NCI-H446 (cell line): ENCODE measurements at places on chromosomes 5 and 9.

DNA sequence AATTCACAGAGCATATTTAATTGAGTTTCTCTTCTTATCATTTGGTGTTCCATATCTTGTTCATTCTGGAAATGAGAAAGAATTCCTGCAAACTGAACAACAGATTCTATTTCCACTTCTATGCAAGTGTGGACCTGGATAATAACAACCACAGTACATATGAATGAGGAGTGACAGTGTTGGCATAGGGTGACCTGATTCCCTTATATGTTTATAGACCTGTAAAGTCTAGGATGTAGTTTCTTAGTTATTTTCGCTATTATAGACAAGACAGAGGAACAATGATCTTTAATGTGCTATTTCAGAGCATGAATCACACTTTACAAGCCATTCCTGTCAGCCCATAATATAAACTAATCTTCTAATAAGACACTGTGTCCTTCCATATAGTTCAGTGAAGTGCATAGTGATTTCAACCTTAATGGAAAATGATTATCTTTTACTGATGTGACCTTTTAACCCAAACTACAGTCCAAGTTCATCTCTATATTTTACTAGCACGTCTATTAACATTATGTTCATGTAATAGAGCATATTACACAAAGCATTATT, 88.2 kb upstream of the FAM174A start:
- DNase-seq: no peak

- DNase-seq: no peak
These were observed 490 bp downstream of the ICE1 start for GRCh38 chr5:5422819-5423515.

- DNase-seq: no peak
These were observed 129.7 kb downstream of the CDC42SE2 start for GRCh38 chr5:131393498-131393968.

DNA sequence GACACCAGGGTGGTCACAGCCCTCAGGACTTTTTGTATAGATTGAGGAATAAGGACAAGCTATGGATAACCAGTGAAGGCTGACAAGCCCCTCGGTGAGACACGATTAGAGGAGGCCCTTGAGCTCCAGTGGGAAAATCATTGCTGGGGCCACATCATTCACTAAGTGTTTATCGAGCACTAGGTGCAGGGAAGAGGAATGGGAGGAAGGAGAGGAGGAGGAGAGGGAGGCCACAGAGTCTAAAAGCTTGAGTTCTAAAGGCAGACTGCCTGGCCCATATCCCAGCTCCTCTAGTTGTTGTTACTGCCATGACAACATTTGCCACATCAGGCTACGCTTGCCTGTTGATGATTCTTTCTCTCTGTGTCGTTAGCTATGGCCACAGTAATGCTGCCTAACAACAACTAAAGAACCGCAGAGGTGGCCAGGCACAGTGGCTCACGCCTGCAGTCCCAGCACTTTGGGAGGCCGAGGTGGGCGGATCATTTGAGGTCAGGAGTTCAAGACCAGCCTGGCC, 37.6 kb downstream of the NKX2-5 start:
- DNase-seq: no peak

DNA sequence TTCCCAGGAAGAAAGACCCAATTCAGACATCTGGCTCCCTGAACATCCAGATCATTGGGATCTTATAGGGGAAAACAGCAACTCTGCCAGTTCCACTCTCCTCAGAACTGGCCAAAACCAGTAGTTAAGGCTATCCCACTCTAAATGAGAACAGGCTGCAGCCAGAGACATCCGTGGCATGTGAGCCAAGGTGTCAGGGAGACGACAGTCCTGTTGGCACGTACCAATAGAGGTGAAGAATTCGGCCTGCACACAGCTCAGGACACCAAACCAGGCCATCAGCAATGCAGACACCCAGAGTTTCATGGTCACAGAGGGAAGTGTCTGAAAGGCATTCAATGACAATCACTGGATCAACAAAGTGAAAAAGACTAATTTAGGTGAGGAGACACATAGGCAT, 9.3 kb downstream of the P4HA2 start:
- DNase-seq: no peak

- peak; percentile 14 for DNase-seq
These were observed 24.3 kb upstream of the PRRC1 start for GRCh38 chr5:127492854-127493738.

DNA sequence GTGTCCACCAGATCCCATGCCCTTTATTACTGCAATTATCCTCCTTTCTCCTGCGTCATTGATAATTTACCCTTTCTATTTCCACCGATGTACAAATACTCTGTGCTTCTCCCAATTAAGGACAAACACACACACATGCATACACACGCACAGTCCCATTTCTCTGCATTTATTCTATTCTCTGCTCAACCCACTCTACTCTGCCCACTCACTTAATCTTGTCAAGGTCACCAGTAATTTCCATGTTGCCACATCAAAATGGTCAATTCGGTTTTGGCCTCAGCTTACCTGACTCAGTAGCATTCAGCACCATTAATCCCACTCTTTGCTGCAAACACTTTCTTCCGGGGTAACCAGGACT, 14.6 kb upstream of the STRBP start:
- no peak for DNase-seq

- no peak for DNase-seq
These were observed 456.6 kb downstream of the RAB3C start for GRCh38 chr5:59039296-59040023.

- no peak for DNase-seq
These were observed 2.9 kb upstream of the PTGS1 start for GRCh38 chr9:122367774-122368460.

- peak; percentile 85 for DNase-seq
These were observed 234.3 kb upstream of the ANKH start for GRCh38 chr5:15105799-15106393.

DNA sequence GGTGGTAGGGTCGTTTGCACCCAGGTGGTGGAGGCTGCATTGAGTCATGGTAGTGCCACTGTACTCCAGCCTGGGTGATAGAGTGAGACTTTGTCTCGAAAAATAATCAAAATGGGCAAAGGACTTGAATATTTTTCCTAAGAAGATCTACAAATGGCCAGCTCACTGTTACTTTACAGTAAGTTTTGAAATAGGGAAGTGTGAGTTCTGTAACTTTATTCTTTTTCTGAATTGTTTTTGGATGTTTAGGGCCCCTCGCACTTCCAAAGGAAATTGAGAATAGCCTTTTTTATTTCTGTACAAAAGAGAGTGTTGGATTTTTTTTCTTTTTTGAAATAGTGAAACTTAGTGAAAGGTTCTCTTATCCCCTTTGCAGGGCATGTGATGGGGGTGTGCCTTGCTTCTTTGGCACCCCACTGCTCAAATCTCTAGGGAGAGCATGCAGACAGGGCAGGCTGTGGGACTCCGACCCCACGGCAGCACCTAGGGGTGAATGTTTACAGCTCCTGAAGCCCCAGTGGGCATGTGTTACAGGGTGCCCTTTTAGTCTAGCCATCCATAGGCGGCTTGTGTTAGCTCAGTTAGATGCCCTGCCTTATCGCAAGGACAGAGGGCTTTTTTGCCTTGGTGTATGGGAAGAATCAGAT, 33.3 kb downstream of the GPBP1 start:
- no peak for DNase-seq

- no peak for DNase-seq
These were observed 4.7 kb downstream of the KLF9 start for GRCh38 chr9:70409800-70410199.

GRCh38 chr9:130530938-130531337, 48.4 kb upstream of the FUBP3 start:
- peak; percentile 13 for DNase-seq

DNA sequence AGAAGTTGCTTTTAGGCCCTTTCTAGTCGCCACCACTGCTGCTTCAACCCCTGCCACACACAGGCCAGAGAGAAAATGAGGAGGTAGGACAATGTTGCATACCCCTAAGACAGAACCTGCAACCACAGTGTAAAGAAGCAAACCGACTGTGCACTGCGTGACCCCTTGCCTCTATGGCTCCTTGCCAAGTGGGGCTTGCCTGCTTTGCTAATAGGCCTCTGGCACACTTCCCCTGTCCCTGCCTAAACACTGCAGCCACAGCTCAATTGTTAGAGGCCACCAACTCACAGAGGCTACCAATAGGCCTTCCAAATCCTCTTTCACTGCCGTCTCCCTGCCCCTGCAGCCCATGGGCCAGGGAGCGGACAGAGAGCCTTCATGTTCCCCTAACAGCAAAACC, 280.1 kb downstream of the CDH10 start:
- no peak for DNase-seq

- DNase-seq: no peak
These were observed 3.5 kb downstream of the TENT4A start for GRCh38 chr5:6716629-6717149.

DNA sequence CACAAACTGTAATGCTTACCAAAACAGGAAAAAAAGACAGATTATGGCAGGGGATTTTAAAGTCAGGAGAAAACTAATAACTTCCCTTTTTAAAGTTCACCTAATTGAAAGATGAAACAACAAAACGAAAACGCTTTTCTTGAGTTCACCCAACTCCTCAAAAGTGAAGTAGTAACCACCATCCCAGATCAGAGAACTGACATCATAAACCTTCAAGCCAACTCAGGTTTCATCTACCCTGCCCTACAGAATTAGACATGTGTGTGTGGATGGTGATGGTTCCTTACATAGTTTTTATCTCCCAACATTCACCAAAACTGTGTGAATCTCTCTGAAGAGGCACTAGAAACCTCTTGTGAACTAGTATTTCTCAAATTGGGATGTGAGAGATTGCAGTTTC, 195.2 kb upstream of the PTGER4 start:
- no peak for DNase-seq

DNA sequence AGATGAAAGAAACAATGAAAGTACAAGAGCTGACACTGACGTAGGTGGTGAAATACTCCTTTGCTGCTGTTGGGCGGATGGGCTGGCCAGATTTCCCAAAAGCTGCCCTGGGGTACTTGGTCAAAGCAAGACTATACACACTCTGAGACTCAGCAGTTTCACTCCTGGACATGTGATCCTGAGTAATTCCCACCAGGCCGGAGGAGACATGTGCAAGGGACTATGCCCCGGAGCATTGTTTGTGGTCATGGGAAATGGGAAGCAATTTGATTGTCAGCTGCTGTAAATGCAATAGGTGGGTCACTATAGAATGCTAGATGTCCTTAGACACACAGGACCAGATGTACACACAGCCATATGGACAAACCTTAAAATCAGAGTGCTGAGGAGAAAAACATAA, 116.1 kb downstream of the DCP2 start:
- DNase-seq: no peak

GRCh38 chr5:39506211-39506610, 81.4 kb upstream of the DAB2 start:
- DNase-seq: peak; percentile 36

DNA sequence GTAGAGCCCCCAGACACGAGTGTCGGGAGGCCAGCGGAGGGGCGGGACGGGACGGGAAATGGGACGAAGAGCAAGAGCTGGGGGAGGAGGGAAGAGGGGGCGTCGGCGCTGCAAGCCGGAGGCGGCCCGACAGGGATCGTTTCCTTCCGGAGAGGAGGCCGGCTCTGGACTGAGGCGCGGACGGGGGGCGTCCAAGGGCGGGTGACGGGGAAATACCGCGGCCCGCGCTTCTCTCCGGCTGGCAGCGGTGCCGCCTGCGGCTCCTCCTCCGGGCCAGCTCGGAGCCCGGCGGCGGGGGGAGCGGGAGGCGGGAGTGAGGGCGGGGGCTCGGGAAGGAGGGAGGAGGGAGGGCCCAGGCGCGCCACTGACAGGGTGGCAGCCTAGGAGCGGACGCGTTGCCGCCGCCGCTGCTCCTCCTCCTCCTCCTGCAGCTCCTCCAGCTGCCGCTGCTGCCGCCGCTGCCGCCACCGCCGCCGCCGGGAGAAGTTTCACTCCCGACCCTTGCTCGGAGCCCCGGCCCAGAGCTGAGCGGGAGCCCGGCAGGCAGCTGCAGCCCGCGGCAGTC, at the start of gene CHSY3:
TSS of gene CHSY3 (plus strand) at position 364 of the 565 bp plus-strand sequence.
- peak; percentile 24 for DNase-seq
